ENCODE measurements at places on chromosomes 13 and 19. TPM values are rescaled to one million over a fixed set of nuclear protein-coding genes. Genes with fewer than 3 reads are reported as not detected.

Gene PDX1
- total RNA-seq, result not detected

Gene LIPE
- total RNA-seq, result 2.9 TPM

Gene SARS2
- total RNA-seq, result 40.6 TPM

Gene KIRREL2
- total RNA-seq, result 0.16 TPM

Gene KLK15
- total RNA-seq, result not detected

Gene MZF1
- 23.7 TPM for total RNA-seq

Gene ATCAY
- total RNA-seq, result not detected
